ENCODE measurements at places on chromosomes 1 and 21.
A peak's percentile ranks its signal among the peaks of the same experiment; 100 is the strongest.

DNA sequence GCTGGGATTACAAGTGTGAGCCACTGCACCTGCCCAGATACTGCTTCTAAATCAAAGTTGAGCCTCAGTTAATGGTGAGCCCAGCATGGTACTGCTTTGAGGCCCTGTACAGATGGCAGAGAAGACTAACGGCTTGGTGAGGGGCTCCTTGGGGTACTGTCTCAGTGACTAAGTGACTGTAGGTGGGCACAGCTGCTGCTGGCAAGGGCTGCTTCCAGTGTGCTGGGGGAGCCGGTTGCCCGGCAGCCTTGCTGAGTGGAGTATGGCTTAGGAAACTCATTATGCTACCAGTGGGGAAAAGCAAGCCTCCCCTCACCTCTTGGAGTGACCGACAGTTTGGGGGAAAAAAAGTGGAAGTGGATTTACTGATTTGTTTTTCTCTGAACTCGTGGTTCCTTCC, 23.6 kb upstream of the ARHGEF10L start:
- no peak for DNase-seq

DNA sequence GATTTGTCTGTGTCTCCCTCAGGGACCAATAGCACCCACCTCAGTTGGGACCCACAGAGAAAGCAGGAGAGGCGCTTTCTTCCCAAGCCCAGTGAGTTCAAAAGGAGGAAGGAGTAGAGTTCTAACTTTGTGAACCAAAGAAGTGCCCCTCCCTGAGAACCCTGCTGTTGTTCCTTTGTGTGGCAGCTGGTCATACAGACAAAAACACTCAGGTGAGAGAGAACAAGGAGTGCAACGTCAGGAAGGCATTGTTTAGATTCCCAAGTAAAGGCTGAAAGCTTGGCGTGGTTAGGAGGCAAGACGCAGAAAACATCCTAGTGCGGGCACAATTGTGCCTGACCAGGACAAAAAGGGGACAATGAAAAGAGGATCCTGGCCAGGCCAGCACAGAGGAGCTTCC, 654.6 kb downstream of the KIF26B start:
- DNase-seq, result no peak

DNA sequence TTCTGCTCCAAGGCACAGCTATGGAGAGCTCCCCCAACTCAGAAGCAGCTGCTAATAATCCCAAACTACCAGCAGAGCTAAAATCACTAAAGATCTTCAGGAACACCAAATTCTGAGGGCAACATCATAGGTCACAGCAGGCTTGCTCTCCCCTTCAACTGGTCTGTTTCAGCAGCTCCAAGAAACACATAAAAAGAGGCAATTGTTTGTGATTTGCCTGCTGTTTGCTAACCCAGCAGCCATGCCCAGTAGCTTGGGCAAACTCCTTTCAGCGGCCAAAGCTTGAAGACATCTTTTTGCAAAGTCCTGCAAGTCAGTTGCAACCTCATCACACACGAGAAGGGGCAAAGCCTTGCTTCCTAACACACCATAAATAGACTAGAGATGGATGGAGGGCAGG, 8.9 kb downstream of the ERI3 start:
- DNase-seq, result no peak

- DNase-seq, result no peak
These were observed 39.7 kb downstream of the C21orf91 start for GRCh38 chr21:17779496-17779895.

DNA sequence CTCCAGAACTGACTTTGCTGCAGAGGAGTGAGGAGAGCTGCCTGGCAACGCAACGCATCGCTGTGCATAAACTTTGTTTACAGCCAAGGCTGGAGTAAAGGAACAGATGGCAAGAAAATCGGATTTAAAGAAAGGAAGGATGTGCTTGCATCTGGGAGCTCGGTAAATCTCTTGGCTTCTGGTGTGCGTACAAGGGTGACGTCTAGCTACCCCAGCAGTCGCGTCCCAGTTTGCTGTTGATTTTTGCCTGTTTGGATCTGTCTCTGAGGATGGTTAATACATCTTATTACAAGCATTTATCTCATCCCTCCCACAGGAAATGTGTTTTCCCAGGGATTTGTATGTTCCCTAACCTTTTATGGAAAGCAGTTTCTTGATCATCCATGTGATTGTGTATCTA, 73.3 kb upstream of the RALGPS2 start:
- DNase-seq, result no peak

DNA sequence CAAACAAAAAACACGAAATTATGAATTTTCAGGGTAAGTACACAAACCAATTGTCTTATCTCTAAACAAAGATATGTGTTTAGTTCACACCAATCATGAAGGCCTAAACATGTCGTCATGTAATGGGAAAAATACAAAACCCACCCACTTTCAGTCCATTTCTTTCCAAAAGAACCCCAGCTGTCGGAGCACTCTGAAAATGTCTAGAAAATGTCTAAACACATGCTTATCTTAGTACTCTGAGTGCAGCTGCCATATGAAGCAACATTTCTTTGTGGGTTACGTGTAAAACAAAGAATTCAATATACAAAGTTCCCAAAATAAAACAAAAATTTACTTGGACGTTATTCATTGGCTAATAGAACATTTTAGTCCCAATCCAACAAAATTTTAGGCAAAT, 22.7 kb downstream of the SERBP1 start:
- DNase-seq, result no peak

DNA sequence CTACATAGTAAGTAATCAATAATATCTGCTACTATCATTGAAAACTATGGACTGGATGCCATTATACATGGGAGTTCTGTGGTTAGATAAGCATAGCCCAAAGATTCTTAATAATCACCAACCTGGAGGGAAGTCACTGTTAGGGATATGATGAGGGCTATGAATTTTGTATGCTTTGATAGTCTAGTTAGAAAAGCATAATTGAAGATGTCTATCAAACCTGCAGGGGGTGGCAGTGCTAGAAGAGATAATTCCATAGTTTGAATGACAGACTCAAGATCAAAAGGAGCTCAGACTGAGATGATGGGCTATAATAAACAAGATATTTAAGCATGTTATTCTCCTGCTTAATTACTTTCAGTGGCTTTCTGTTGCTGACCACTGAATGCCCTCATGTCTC, 15.4 kb upstream of the COA6 start:
- DNase-seq, result no peak

DNA sequence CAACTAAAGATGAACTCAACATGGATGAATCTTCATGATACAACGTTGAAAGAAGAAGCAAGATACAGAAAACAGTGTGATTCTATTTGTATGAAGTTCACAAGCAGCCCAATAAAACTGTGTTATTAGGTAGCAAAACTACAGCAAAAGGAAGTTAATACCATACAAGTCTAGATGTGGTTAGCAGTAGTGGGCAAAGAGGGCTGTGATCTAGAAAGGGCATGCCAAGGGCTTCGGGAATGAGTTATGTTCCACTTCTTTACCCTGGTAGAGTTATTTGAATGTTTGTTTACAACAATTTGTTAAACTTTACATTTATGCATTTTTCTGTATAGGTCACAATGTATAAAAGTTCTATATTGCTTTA, 9.2 kb downstream of the TNFRSF9 start:
- no peak for DNase-seq

- no peak for DNase-seq
These were observed 280.5 kb downstream of the DSCAM start for GRCh38 chr21:40566486-40566885.

GRCh38 chr1:231210126-231210525, 30.9 kb upstream of the GNPAT start:
- no peak for DNase-seq

DNA sequence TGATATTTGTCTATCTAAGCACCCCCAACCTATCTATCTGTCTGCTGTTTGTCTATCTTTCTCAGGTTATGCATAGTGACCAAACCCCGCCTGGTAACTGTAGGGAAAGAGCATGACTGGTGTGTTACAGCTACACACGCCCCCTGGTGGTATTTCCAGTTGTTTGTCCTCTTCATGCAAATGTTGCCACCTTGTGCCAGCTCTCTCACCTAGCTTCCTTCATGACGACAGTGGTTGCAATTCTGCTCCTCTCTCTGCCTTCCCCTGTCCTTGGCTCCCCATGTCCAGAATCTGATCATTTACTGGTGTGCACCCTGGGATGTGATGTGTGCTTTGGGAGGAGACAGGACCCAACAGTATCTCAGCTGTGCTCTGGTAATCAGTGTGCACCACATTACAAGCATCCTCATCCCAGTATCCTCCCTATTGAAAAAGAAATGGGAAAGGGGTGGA, 8.1 kb upstream of the INKA2 start:
- peak; percentile 19 for DNase-seq

DNA sequence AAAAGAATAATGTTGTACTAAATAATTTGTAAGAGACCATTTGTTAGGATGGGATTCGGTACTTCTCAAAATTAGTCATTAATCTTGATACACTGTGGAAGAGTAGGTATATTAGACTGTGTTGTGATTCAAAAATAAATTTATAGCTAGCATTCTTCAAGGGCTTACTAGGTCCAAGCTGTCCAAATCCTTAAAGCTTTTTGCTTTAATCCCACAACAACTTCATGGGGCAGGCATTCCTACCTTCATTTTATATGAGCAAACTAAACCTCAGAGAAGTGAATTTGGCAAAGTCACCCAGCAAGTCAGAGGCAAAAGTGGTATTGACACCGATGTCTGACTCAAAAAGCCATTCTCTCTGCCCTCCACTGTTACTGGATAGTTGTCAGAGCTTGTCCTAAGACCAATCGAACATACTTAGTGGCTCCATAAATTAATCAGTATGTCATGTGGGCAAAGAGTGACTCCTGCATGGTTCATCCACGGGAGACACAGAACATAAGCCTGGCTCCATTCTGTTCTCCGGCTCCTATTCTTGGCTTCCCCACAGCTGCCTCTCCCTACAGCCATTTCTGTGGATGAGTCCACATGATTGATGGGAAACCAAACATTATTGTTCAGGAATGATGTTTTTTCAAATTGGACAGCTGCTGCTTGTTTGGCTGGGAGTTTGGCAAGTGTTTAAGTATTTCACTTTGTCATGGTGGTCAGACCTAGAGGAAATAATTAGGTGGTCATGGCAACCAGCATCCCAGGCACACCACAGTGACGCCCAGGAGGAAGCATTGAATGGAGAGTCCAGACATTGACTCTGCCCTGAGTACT, 133.4 kb upstream of the FGGY start:
- peak; percentile 29 for DNase-seq

DNA sequence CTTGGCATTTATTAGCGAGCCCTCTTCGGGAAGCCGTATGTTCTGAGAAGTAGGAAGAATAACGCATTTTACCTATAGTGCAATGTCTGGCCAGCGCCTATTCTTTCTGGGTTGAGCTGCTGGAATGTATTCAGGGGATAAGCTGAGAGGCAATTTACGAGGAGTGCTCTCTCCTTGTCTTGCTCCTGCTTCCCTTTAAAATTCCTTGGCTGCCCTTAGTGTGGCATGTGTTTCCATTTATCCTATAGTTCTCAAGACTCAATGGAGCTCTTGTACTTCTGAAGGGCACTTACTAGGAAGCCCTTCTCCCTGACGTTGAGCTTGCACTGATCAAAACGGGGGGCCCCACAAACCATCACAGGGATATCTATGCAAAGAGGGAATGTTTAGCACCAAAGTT, 364.6 kb downstream of the DISC1 start:
- DNase-seq, result no peak

DNA sequence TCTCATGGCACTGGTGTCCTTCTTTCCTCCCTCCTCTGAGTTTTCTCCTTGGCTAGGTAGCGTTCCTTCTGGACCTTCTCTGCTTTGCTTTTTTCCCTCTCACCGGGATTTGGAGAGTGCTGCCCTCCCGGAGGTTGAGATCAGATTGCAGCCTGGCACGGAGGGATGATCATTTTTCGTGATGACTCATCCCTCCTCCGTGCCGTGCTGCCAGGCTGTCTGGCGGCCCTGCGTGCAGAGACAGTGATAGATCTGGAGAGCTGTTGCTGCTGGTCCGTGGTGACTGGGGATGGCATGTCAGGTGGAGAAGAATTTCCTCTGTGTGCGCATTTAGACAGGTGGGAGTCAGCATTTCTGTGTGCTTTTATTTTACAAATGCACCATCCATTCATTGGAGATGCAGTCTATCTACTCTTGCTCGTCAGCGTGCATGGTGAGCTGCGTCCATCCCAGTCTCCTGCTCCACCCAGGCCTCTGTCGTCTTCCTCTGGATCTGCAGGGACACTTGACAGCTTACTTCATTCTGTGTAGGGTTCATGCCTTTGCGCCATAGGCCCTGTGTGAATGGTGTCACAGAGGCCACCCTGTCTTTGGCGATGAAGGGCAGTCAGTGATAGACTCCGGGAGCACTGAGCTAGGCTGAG, 104.4 kb downstream of the PCBP3 start:
- peak; percentile 56 for DNase-seq

GRCh38 chr1:116663821-116664220, 3.7 kb downstream of the IGSF3 start:
- DNase-seq, result no peak

DNA sequence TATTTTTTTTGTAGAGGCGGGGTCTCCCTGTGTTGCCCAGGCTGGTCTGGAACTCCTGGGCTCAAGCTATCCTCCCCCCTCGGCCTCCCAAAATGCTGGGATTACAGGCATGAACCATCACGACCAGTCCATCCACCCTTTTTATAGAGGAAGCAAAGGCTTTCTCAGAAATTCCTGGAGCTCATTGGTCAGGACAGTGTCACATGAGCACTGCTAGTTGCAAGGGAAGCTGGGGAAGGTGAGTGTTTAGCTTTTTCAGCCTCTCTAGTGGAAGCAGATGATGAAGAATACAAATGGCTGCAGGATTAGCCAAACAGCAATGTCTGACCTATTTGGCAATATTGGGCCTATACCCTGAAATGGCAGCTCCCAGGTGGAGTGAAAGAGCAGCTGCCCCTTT, 8.0 kb downstream of the IGFN1 start:
- no peak for DNase-seq

DNA sequence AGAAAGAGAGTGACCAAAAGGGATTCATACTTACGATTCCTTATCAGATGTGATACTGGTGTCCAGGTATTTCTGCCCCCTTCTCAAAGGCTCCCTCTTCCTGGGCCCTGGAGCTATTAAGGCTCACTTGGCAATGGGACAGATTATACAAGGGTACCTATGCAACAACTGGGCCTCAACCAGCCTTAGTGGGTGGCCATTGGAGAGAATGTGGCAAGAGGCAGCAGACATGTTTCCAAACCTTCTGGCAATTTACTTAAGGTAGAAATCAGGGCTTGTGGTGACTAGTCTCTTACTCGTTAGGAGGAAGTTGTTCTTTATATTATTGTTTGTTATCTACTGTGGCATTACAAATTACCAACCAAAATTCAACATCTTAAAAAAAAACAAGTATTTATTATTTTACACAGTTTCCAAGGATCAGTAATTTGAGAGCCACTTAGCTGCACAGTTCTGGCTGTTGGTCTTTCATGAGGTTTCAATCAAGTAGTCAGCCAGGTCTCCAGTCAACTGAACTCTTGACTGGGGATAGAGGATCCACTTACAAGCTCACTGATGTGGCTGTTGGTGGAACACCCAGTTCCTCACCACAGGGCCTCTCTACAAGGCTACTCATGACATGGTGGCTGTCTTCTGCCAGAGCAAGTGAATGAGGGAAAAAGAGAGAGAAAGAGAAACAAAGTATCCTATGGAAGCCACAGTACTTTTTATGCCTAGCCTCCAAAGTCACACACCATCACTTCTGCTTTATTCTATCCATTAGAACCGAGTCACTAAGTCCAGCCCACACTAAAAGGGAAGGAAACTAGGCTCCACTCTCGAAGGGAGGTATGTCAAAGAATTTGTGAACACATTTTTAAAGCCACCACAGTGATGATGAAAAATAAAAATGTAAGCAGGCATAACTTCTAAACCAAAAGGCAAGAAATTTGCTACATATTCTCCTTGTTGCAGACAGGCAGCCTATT, 10.7 kb downstream of the ZNF648 start:
- no peak for DNase-seq

Data from NCI-H1105 (cell line).